A673 (cell line): ENCODE measurements at places on chromosomes 7 and 10. TPM values are rescaled to one million over a fixed set of nuclear protein-coding genes. Genes with fewer than 3 reads are reported as not detected.

DNA sequence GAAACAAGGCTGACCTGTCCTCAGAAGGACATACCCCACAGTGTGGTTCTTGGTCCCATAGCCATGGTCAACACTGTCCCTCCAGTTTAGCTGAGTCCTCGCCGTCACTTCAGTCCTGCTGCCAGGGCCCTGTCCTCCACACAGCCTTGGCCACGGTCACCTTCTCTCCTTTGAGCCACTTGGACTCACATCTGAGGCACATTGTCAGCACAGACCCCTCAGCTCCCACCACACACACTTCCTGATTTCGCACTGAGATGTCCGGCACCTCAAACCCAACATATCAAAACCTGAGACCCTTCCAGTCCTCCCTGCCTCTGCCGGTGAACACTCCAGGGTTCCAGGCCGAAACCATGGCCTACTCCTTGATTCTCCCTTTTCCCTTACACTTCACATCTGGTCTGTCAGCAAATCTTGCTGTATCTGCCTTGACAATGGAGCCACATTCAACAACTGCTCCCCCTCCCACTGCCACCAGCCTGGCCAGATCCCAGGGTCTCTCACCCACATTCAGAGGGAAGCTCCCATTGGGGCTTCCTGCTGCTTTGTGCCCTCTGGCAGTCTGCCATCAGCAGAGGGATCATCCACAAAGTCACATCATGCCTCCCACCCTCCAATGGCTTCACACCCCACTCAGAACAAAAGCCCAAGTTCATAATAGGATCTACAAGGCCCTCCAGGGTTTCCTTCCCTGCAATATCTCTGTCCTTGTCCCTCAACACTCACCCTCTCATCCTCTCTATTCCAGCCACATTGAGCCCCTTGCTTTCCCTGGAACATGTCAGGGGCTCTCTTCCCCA, 219.6 kb upstream of the SHH start:
- DNase-seq: no peak

- no peak for DNase-seq
These were observed 101.8 kb upstream of the WAC start for GRCh38 chr10:28431139-28431538.

GRCh38 chr10:34297541-34298345, 517.4 kb downstream of the PARD3 start:
- DNase-seq: no peak

DNA sequence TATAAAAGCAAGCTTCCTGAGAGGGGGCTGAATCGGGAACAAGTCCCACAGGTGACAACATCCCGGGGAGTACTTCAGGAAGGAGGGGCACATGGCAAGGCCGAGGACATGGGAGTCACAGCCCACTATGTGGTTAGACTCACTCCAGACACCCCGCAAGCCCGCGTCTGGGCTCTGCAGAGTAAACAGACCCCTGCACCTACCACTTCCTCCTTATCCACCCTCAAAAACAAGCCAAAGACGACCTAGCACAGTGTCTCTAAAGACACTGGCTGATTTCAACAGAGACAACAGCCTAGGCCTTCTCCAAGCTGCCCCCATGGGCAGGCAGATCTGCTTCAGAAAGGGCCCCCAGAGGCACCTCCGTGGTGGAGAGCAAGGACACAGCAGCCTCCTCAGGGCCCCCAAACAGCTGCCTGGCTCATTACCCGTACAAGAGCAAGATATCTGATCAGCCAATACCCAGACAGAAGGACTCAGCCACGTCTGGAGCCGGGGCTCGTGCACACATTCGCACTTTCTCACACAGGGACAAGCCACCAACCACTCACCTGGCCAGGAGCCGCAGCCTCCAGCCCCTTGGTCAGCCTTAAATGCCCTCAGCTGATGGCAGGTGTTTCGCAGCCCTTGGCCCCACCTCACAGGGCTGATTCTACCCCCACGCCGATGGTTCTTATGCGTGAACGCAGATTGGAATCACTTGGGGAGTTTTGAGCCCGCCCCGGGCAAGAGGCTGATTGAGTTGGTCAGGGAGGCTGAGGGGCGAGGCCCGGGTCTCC, 10.7 kb upstream of the KPNA7 start:
- DNase-seq: no peak

Gene GOT1
- total RNA-seq: 65.7 and 78.3 TPM in 2 replicates

DNA sequence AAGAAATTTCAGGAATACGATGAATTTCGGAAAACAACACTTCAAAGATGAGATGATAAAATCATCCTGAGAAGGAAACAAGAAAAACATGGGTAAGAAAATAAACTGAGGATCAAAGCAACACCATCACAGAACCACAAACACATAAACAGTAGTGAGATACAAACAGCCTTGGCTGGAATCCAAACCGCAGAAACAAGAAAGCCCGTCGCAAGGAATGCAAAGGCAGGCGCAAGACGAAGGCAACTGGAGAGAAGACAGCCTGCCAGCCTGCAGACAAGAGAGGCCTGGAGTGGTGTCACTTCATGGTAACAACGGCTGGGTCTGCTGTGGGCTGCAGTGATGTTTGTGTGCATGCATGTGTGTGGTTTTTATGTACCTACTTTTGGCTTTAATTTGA, 61.8 kb upstream of the DRGX start:
- DNase-seq: no peak

DNA sequence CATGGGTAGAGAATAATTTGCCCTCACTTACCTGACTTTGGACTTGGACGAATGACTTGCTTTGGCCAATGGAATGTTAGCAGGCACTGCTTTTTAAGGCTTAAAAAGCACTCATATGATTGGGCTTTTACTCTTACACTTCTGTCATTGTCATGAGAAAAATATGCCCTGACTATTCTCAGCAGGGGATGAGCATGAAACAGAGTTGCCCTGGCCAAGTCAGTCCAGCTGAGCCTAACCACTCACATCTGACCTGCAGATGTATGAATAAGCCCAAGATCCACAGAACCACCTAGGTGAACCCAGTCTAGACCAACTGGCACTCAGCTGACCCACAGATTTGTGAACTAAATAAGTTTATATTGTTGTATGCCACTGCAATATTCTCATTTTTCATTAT, 573.5 kb downstream of the TNS3 start:
- no peak for DNase-seq

DNA sequence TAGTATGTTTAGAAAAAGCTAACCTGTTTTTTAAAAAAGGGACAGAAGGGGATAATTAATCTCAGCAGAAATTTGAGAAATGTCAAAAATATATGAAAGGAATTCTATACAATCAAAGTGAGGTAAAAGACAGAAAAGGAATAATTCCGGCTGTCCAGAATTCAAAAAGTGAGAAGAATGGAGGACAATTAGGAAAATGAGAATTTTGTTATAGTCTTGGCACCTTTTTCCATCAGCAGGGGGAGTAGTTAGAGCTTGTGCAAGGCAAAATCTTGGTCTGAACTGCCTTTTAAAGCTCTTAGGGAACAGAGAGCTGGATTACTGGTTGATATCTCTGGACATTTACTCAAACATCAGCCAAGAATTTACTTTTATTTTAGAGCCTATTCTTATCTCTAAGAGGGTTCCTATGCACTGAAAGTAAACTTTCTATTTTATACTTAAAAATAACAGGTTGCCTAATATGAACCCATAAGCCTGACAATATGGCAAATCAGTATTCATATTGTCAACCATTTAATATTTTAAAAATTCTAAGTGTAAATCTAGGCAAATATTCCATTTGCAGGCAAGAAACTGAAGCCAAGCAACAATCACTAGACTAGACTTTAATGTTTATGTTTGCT, 185.6 kb downstream of the ANK3 start:
- peak; percentile 60 for DNase-seq

GRCh38 chr7:521221-522070, 1.8 kb upstream of the PDGFA start:
- peak; percentile 55 for DNase-seq

Gene CNPY1
- total RNA-seq: not detected in 2 replicates

Gene AGBL3
- total RNA-seq: 2.4 and 2.9 TPM in 2 replicates

Gene SPDYE17
- total RNA-seq: not detected in 2 replicates

DNA sequence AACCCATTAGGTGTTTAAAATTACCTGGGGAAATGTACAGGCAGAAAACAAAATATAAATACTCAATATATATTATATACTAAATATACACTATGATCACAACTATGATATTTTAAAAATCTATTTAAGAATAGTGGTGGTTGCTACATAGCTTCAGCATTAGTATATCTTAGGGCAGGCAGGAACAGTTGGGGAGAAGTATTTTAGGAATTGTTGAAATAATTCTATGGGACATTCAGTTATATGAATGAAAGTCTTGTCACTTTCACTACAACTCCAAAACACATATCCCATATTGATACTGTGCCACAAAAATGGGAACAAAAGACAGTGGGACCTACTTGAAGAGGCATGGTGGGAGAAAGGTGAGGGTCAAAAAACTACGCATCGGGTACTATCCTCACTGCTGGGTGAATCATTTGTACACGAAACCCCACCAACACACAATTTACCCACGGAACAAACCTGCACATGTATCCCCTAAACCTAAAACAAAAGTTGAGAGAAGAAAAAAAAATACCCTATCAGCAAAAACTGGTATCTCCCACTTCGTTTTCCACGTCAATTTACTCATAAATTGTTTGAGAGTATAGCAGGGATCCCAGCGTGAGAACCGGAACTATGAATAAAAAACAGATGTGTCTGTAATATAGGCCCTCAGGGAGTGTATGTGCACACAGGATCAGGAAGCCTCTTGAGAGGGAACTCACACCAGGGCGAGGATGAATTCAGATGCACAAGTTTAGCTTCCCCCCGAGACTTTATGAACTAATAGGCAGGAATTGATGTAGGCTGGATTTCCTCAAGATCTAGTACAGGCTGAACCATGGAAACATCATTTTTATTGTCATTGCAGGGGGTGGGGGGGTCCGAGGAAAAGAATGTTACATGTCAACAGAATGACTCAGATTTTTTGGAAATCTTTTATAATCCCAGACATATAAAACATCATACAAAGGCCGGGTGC, 16.2 kb downstream of the SLC16A12 start:
- DNase-seq: peak; percentile 99

- DNase-seq: peak; percentile 28
These were observed 263.4 kb upstream of the PRKCQ start for GRCh38 chr10:6843481-6843881.

- DNase-seq: no peak
These were observed 181.3 kb downstream of the C7orf25 start for GRCh38 chr7:42730586-42730985.

Gene CD36
- 0.39 and 0.83 TPM in 2 replicates for total RNA-seq

- peak; percentile 82 for DNase-seq
These were observed 33.1 kb downstream of the SMC3 start for GRCh38 chr10:110600487-110601101.

Gene TMEM236
- total RNA-seq: 0.06 and 0.13 TPM in 2 replicates

DNA sequence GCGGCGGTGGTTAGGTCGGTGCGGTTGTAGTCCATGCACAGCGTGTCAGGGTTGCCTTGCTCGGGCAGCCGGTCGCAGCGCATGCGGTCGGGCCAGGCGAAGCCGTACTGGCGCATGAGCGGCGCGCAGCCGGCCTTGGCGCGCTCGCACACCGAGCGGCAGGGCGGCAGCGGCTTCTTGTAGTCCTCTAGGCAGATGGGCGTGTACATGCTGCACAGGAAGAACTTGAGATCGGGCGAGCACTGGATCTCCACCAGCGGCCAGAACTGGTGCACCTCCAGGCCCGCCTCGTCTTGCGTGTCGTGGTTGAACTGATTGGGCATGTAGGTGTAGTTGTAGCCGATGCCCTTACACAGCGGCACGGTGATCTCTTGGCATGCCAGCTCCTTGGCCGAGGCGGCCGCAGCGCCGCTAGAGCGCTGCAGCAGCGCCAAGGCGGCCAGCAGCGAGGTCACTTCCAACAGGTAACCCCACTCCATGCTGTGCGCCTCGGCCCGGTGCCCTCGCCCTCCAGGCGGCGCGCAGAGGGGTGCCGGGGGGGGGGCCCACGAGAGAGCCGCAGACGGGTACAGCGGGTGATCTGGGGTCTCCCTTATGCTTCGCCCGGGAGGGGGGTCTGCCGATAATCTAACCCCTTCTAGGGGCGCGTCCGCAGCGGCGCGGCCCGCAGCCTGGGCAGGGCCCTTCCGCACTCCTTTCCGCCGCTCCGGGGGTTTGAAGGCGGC, 983 bp downstream of the FZD8 start:
- peak; percentile 94 for DNase-seq
